ENCODE measurements at places on chromosomes 11 and 22.

DNA sequence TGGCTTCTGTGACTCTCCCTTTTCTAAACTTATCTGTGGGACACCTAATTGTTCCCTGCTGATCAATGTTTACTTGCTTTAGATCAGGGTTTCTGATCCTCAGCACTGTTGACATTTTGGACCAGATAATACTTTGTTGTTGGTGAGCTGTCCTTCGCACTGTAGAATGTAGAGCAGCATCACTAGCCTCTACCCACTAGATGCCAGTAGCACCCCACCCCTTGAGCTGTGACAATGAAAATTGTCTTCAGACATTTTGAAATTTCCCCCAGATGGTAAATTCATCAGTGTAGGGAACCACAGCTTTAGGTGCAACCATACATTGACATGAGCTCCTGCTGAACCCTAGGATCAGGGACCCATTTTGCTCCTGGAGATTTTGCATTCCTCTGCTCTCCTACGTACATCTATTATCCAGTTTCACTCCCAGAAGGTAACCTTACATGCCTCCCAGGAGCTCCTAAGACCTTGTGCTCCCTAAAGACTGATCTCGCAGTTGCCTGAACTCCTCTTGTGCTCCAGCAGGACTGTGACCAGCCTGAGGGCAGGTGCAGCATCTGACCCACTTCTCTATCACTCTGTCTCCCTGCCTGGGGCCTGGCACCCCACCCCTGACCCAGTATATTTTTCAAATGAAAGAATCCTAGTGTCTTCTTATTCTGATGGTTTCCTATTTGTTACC is 107.8 kb downstream of the FAR1 start:
- DNase-seq: no peak

GRCh38 chr11:60377401-60378136 is 763 bp upstream of the MS4A7 start:
- no peak for DNase-seq

GRCh38 chr22:24954856-24955255 is 2.3 kb downstream of the KIAA1671 start:
- no peak for DNase-seq

DNA sequence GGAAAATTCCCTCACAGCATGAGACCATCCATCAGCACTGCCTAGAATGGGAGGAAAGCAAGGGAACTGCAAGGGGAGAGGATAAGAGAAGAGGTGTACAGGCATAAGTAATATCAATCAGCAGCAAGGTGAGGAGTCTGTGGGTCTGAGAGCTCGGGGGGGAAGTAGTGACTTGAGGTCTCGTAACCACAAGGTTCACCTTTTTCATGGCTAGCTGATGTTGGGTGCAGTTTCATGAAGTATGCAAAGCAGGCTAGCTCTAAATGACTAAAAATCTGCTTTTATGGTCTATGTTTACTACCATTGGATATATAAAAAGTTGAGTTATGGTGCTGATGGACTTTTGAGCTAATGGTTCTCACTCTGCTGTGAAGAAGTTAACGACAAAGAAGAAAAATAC is 35.8 kb downstream of the OR4C6 start:
- DNase-seq: no peak

DNA sequence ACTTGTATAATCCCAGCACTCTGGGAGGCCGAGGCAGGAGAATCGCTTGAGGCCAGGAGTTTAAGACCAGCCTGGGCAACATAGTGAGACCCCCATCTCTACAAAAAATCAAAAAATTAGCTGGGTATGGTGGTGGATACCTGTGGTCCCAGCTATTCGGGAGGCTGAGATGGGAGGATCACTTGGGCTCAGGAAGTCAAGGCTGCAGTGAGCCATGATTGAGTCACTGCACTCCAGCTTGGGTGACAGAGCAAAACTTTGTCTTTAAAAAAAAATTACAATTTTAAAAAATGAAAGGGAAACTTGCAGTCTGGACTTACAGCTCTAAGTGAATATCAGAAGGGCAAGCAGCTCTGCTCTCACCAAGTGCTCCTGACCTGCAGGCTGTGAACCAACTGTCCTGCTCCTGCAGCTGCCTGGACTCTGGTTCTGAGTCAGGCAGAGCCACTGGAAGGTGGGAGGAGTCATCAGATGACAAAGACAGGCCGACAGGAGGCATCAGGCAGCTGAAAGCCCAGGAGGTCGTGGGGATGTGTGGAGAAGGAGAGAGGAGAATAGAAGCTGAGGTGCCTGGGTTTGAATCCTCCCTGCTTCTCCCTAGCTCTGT is 9.6 kb downstream of the SMTNL1 start:
- no peak for DNase-seq

DNA sequence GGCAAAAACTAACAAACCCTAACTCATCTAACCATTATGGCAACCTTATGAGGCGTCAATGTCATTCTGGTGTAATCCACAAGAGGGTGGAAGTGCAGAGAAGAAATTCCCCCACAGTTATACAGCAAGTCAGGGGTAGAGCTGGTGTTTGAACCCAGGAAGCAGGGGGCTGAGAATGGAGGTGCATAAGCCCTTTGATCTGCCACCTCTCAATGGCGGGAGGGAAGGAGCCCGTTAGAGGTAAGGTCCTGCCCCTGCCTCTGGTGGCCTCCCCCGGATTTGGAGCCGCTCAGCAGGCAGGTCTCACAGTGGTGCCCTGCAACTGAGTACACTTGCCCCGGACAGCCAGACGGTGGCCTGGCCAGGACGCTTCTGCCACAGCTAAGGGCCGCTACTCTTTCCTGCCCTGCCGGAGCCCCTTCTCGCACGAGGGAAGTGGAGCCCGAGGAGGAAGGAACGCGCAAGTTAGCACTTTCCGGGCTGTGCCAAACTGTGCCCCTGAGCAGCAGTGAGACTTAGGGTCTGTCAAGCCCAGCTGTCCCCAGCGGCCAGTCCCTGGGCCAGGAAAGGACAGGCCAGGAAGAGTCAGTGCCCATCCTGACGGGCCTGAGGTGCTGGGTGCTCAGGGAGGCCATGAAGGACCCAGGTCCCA is 1.1 kb downstream of the FXYD2 start:
- no peak for DNase-seq

DNA sequence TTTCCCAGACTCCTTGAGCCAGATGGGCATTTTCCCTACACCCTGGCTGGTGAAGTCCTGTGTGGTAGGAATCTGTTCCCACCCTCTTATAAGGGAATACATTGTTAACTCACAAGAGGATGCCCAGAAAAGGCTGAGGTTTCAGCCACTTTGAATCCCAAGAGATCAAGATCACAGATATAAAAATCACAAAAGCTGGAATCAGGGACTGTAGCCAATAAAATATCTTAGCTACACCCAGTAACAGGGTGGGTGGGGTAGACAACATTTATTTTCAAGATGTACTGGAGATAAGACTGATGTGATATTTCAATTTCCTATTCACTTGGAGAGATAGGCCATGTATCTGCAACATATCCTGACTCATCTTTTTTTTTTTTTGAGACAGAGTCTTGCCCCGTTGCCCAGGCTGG is 50.3 kb downstream of the COPB1 start:
- peak; percentile 74 for DNase-seq

DNA sequence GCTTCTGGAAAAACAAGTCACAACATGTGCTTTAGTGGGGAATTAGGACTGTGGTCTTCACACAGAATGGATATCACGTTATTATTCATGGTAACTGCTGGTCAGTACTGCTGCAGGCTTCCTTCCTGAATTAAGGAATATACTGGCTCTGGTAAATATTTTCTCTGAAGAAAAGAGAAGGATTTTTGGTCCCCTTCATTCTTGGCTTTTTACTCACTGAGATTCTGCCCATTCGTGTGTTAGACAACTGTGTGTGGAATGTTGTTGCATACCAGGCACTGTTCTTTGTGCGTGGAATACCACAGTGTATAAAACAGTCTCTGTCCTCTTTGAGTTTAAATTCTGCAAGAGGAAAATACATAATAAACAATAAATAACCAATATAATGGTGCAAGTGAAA is 80.3 kb downstream of the ALX4 start:
- no peak for DNase-seq

DNA sequence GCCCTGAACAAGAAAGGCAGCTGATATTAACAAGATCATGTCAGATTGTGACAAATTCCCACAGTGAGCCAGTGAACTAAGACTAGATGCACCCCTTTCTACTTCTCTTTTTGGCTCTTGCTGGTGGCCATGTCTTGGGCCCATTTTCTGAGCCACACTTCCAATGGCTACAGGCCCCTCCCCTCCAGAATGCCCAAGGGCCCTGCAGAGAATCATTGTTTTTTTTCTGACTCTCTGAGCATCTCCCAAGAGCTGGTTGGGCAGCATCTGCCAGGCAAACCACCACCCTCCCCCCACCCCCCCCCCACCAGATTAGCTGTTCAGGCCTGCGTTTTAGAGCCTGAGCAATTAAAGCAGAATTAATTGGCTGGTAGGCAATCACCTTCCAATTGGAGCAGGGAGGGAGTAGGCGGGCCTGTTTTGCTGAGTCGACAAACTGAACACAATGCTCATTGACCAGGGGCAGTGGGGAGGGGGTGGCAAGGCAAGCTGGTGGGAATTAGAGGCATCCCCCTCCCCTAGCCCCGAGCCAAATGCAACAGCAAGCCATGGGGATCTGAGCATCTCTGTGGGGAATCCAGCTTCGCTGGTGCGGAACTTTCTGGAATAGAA is 541.4 kb downstream of the MN1 start:
- no peak for DNase-seq

GRCh38 chr22:30662040-30662439 is 5.6 kb downstream of the DUSP18 start:
- DNase-seq: no peak

DNA sequence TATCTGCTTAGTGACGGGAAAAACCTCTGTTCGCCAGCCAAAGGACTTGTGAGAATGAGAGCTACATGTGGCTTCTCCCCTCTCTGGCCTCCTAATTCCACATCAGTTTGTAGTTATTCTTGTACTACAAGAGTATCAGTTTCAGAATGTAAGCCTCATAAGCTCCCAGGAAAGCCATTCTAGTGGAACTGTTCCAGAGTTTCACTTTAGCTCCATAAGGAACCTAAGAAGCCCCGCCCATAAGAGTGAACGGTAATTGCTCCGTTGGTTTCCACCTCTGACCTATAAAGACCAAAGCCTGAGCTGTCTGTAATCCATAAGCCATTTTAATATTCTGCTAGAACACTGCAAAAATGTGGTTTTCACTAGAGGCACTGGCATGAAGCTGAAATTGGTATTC is 53.0 kb downstream of the SIK3 start:
- peak; percentile 51 for DNase-seq

DNA sequence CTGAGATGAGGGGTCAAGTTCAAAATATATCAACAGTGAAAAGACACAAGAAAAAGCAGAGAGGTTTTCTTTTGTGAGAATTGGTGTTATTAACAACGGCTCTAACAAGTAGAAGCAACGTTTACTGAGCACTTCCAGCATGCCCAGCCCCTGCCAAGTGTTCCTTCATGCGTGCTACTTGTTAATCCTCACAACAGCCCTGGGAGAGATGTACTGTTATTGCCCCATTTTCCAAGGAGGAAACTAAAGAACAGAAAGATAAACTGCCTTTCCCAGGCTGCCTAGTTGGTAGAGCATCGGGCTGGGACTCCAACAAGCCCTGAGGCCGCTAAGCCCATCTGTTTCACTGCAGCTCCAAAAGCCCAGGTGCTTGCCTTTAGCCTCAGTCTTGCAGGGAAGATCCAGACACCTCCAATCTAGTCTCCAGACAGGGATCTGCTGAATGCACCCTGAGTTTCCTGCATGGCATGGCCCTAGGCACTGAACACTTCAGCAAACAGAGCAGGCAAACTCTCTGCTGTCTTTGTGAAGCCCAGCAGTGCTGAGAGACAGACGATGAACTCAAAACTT is 25.5 kb downstream of the SPATA19 start:
- DNase-seq: no peak

GRCh38 chr11:45054956-45055355 is 91.5 kb upstream of the PRDM11 start:
- no peak for DNase-seq

DNA sequence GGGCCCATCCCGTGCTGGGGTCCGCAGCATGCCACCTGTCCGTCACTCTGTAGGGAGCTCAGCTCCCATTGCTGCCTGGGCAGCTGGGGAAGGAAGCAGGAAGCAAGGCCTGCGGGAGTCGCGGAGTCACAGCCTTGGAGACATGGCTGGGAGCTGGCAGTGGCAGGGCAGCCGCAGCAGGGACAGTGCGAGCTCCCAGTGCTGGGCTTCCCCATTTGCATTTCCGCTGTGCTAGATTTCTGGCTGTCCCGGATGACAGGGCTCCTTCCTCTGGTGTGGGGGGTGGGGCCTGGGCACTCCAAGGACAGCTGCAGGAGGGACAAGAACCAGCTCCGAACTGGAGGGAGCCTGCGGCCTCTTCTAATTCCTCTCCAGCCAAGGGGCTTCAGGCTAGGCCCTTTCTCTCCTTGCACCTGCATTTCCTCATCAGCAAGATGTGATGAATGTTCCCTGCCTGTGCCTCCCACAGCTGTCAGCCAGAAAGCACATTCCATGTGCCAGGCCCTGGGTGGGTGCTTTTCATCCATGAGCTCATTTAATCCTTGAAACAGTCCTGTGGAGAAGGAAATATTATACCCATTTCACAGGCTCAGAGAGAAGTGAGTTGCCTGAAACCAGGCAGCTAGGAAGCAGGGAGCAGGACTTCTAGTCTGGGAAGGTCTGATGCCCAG is 48.0 kb downstream of the MYO7A start:
- no peak for DNase-seq

DNA sequence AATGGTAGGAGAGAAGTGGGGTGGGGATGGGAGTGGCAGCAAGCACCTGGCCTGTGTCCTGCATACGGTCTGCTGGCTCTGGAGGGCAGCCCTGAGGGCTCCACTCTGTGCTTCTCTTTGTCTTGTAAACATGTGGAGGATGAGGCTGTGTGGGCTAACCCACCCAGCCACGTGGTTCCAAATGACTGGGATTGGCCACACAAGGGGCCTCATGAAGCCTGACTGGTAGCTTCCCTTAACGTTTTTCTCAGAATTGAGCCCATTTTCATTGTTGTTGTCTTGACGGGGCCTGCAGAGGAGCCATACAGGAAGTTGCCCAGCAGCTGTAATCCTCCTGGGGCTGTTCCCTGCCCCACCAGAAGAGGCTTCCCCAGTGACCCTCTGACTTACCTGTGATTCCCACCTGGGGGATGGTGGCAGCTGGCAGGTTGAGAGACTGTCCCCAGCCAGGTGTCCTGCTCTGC is 18.0 kb downstream of the DERL3 start:
- DNase-seq: no peak

GRCh38 chr11:10592331-10592730 is 23.9 kb upstream of the LYVE1 start:
- peak; percentile 94 for DNase-seq
